NCI-H460 (cell line): ENCODE measurements at places on chromosomes 5 and 9.

DNA sequence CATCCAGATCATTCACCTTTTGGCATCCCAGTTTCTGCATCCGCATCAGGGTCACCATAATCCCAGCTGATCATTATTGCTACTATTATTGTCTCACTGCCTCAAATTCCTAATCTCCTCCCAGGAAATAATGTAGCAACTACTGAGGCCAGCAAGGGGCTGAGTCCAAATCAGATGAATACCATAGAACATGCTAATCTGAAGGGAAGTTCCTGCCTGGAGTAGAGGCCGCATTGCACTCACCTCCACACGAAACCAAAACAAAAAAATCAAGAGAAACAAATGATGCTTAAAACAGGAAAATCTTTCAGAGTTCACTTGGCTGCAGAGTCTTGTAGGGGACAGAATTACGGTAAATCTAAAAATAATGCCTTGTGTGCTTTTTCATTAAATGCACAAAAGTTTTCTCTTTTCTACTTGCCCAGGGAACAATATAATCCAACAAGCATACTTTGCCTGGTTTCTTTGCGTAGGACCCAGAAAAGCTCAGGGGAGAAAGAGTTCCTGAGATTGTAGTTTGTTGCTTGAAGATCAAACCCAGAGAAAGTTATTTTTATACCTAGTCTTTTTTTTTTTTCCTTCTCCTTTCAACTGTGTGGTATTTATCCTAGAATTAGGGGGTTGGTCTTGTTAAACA lies 87.7 kb upstream of the KLF4 start:
- DNase-seq: no peak

DNA sequence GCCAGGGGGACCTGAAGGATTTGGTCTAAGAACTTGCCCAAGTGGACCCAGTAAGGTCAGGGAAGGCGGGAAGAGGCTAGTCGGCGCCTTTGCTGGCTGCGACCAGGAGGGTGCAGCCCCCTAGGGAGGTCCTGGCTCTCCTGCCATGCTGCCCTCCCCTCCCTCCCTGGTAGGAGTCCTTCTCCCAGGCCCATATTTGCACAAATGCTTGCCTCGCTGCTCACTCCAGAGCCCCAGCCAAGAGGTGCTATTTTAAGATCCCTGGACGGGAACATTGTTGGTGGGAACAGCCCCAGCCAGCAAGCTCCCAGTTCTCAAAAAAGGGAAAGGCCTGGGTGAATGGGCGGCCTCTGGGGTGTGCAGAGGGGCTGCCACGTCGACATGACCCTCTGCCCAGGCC lies 4.3 kb upstream of the IL17B start:
- no peak for DNase-seq

GRCh38 chr5:127612441-127613141 lies 36.3 kb upstream of the CTXN3 start:
- no peak for DNase-seq

GRCh38 chr5:65151614-65152013 lies 330.1 kb downstream of the ADAMTS6 start:
- no peak for DNase-seq

GRCh38 chr5:26813235-26813634 lies 225.2 kb downstream of the CDH9 start:
- DNase-seq: no peak

DNA sequence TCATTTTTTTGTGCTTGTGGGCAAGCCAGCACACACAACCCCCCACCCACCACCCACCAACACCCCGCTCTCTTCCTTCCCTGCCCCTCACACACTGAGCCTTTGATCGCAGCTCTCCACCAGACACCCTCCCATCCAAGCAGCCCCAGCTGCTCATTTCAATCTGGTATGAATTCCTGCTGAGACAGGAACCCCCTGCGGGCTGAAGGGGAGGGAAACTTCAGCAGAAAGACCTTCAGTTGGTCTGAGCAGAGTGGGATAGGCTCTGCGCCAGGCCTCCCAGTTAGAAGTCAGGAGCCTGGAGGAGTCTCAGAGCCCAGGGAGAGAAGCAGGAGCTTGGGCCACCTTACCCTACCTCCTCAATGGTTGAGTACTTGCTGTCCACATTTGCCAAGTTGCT lies 7.2 kb downstream of the PCDHGC5 start:
- DNase-seq: no peak

DNA sequence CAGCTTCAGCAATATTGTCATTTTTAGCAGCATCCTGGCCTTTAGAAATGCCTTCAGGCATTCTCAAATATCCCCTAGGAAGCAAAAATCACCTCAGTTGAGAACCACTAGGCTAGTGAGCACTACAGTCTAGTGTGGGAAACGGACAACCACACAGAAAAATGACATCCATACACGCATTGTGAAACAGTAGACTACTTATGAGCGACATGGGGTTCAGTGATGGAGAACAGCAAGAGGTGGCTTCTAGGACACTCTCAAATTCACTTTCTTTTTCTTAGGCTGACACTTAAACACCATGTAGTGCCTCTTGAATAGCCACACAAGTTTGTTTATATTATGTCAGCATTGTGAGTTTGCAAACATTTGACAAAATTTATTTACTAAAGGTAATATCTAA lies 203.0 kb downstream of the KDM4C start:
- DNase-seq: no peak

- no peak for DNase-seq
Observed at GRCh38 chr5:32443541-32444430, 754 bp downstream of the ZFR start.
